Ovary (tissue), 10 donors: ENCODE measurements at places on chromosomes 6 and 20. TPM values are rescaled to one million over a fixed set of nuclear protein-coding genes. Genes with fewer than 3 reads are reported as not detected.
A peak's percentile ranks its signal among the peaks of the same experiment; 100 is the strongest.

The ZKSCAN8 gene
- total RNA-seq: 31.9 TPM

The SCGN gene
- total RNA-seq: not detected

DNA sequence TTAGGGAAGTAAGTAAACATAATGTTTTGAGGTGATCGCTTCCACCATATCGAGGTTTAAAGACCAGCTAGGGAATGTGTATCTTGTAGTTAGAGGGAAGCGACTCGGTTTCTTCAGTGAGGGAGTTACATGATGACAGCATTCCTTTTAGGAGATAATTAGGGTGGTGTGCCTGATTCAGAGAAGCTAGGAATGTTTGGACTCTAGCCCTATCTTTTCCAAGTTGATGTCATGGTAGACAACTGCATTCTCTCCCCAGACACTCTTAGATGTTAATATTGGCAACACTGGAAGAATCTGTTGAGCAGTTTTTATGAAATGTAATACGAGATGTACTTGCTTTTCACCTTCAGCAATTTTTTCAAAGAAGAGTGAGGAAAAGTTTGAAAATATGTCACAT is 12.9 kb upstream of the HIVEP1 start:
- H3K27me3 ChIP-seq: no peaks in the 10 kb centered on the region
- no peak overlapping the region for H3K27ac ChIP-seq
- H3K4me1 ChIP-seq: no peaks in the 10 kb centered on the region

DNA sequence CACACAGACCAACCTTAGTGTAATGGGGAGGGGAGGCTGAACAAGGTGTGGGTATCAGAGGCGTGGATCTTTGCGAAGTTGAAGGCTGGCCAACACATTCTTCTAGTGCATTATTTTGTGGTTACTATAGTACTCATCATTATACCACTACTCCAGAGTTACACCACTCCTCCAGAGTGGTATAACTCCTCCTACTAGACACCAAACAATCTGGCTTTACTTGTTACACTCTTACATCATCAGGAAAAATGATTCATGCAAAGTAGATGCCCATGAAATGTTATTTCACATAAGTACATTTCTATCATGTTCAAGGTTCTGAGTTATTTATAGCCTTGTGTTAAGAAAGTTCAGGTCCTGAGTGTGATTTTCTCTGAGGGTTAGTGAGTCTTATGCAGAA is 443.1 kb upstream of the OPRM1 start:
- H3K27me3 ChIP-seq: no peaks in the 10 kb centered on the region
- no peak for DNase-seq
- H3K4me3 ChIP-seq: no peak overlapping the region
- no peak overlapping the region for H3K27ac ChIP-seq

- peak overlapping the region; percentile 31 for H3K4me3 ChIP-seq
- H3K36me3 ChIP-seq: no peaks in the 10 kb centered on the region
- peak overlapping the region; percentile 71 for H3K27ac ChIP-seq
Measured at GRCh38 chr6:127458817-127459216, 372 bp downstream of the KIAA0408 start.

DNA sequence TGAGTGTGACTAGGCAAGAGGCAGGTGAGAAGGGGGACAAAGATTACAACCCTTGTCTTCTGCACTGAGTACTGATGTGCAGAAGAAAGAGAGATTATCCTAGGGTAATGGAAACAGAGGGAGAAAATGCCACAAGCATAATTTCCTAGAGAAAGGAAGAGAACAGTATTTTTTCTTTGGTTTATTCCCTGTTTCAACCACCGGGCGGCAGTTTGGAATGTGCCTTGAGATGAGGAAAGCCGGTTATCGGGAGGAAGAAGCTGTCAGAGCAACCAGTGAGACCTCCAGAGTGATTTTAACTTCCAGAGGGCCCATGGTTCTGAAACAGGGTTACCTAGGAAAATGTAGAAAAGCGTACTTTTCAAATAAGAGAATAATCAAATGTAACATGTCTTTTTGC is 121.4 kb downstream of the REV3L start:
- no peak overlapping the region for H3K4me3 ChIP-seq
- no peak for DNase-seq
- no peaks in the 10 kb centered on the region for H3K27me3 ChIP-seq
- no peaks in the 10 kb centered on the region for H3K36me3 ChIP-seq
- H3K27ac ChIP-seq: no peak overlapping the region

- no peak for DNase-seq
- no peaks in the 10 kb centered on the region for H3K27me3 ChIP-seq
- no peak overlapping the region for H3K27ac ChIP-seq
- H3K36me3 ChIP-seq: no peaks in the 10 kb centered on the region
Measured at GRCh38 chr6:130781557-130781956, 45.6 kb upstream of the SMLR1 start.

The RALY gene
- 105 TPM for total RNA-seq

- H3K36me3 ChIP-seq: no peaks in the 10 kb centered on the region
- H3K27ac ChIP-seq: no peak overlapping the region
- H3K4me3 ChIP-seq: no peak overlapping the region
- DNase-seq: no peak
- H3K4me1 ChIP-seq: no peaks in the 10 kb centered on the region
- H3K27me3 ChIP-seq: no peaks in the 10 kb centered on the region
Measured at GRCh38 chr6:87558446-87558845, 31.3 kb downstream of the RARS2 start.
